ENCODE measurements at places on chromosomes 12 and 14.

- DNase-seq: no peak
These were observed 81.3 kb downstream of the ERGIC2 start for GRCh38 chr12:29299633-29300032.

DNA sequence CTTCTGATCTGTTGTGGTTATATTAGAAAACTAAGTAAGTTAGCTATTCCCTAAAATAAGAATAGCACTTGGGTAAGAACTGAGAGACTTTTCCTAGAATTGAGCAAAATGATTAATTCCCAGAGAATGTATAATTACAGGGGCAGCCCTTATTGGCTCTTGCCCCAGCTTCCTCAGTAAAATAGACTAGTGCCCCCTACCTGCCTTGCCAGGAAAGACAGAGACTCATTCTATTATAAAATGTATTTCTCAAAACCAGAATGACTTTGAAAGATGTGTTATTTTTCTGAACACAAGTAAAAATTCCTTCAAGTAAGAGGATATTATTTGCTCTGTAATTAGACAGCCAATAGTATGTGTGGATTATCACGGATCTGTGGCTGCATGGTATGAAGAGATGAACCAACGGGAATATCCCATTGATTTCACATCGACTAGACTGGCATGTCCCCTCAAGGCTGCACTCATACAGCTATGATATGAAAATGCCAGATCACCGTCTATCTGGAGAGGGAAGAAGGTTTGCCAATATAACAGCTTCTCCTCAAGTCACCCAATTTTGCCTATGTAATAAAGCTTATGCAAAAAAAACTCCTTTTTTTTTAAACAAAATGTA is 7.4 kb upstream of the GLRX5 start:
- no peak for DNase-seq

DNA sequence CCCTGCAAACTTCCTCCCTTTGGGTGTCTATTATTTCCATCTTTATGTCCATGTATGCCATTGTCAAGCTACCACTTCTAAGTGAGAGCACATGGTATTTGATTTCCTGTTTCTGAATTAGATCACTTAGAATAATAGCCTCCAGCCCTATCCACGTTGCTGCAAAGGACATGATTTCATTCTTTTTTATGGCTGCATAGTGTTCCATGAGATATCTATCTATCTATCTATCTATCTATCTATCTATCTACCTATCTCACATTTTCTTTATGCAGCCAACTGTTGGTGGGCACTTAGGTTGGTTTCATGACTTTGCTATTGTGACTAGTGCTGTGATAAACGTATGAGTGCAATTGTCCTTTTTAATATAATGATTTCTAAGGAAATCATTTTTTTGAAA is 11.2 kb upstream of the MRPL42 start:
- no peak for DNase-seq

DNA sequence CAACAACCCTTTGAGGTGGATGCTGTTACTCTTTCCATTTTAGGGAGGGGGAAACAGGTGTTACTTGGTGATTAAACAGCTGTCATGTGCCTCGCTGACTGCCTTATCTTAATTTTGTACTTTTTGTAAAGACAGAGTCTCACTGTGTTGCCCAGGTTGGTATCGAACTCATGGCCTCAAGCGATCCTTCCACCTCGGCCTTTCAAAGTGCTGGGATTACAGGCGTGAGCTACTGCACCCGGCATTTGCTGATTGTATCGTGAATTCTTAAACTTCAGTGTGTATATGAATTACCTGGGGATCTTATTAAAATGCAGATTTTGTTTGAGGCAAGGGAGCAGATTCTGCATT is 659 bp downstream of the PSMD9 start:
- no peak for DNase-seq

GRCh38 chr12:127174881-127175280 is 1092.1 kb upstream of the TMEM132C start:
- DNase-seq: no peak

DNA sequence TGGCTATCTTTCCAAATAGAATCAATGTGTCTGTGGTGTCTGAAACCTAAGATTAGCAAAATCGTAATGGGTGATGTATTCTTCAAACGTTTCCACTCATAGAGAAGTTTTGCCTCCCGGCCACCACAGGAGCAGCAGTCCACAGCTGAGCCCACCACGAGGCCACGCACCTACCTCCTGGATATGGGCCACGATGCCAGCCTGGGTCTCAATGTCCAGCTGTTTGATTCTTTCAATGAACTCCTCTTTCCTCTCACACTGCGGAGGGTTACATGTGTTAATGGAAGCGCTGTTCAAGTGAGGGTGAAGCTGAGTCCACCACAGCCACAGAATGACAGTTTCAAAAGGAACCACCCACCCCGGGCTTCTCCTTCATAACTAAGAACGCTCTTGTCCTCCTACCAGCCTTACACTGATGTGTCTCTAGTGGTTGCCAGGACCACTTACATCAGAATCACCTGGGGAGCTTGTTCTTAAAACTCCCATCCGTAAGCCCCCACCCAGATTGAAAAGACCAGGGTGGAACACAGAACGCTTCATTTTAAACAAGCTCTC is 75.3 kb downstream of the CCDC88C start:
- no peak for DNase-seq
